ENCODE measurements at places on chromosomes 3 and 15. TPM values are rescaled to one million over a fixed set of nuclear protein-coding genes. Genes with fewer than 3 reads are reported as not detected.

The GPR87 gene
- total RNA-seq, result 0.17 TPM

The EPHB3 gene
- 3.9 TPM for total RNA-seq

The P2RY12 gene
- 1.8 TPM for total RNA-seq

The ACOX2 gene
- 20.5 TPM for total RNA-seq

The CIB2 gene
- total RNA-seq, result 3.1 TPM

The CADPS gene
- 33.1 TPM for total RNA-seq

The SPTBN5 gene
- 0.26 TPM for total RNA-seq

The SEMA3G gene
- total RNA-seq, result under 0.01 TPM

The TMC3 gene
- not detected for total RNA-seq

The RBP2 gene
- not detected for total RNA-seq

- peak; percentile 43 for DNase-seq
- H3K36me3 ChIP-seq, result no peaks in the 10 kb centered on the region
- peaks cover 10% of the 10 kb centered on the region for H3K27me3 ChIP-seq
Observed at GRCh38 chr15:70337277-70338186, 239.8 kb upstream of the TLE3 start.

DNA sequence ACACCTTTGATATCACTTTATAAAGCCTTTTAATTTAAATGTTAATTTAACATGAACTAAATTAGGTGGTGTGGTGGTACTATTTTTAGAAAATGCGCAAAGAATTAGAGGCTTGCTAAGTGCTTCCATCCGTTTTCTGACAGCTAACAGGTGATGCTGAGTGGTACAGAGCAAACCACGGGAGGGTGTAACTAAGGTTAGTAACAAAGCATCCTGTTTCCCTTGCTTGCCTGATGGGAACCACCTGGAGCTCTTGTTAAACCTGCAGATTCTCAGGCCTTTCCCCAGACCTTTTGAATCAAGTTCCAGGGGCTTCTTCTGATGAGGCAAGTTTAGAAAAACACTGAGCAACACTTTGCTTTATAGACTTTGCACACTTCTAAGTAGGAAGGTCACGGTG is 101.0 kb downstream of the ATG7 start:
- H3K36me3 ChIP-seq, result peaks cover 5% of the 10 kb centered on the region
- DNase-seq, result no peak
- no peak overlapping the region for H3K4me3 ChIP-seq
- no peak overlapping the region for H3K27ac ChIP-seq
- H3K4me1 ChIP-seq, result no peaks in the 10 kb centered on the region

- H3K27me3 ChIP-seq, result no peaks in the 10 kb centered on the region
- peak; percentile 35 for DNase-seq
- no peak overlapping the region for H3K27ac ChIP-seq
- no peak overlapping the region for H3K4me3 ChIP-seq
- no peaks in the 10 kb centered on the region for H3K36me3 ChIP-seq
Observed at GRCh38 chr3:130850044-130850797, 43.7 kb upstream of the ATP2C1 start.

DNA sequence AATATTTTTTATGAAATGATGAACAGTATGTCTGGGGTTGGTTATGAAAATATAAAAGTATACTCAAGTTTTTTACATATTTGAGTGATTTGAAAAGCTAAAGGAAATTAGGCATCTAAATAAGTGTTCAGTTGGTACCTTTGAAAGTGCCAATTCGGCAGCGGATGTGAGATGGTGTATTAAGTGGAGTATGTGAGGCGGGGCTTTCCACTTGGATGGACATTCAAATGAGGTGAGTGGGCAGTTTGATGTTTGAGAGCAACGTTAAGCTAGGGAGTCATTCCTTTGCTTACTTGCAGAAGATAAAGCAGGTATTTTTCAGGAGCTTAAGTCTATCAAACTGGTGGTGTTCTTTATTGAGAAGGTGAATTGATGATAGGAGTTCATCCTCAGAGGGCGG is 189.0 kb upstream of the GOLIM4 start:
- H3K36me3 ChIP-seq, result no peaks in the 10 kb centered on the region
- H3K27me3 ChIP-seq, result no peaks in the 10 kb centered on the region
- no peak for DNase-seq
- H3K4me3 ChIP-seq, result no peak overlapping the region
- H3K27ac ChIP-seq, result no peak overlapping the region
- H3K4me1 ChIP-seq, result no peaks in the 10 kb centered on the region

- no peaks in the 10 kb centered on the region for H3K27me3 ChIP-seq
- H3K4me3 ChIP-seq, result no peak overlapping the region
- H3K27ac ChIP-seq, result no peak overlapping the region
- DNase-seq, result peak; percentile 90
- peaks cover 30% of the 10 kb centered on the region for H3K4me1 ChIP-seq
Observed at GRCh38 chr3:14203521-14204079, 25.0 kb downstream of the LSM3 start.

- H3K4me1 ChIP-seq, result no peaks in the 10 kb centered on the region
- H3K27ac ChIP-seq, result no peak overlapping the region
- DNase-seq, result no peak
- no peak overlapping the region for H3K4me3 ChIP-seq
- no peaks in the 10 kb centered on the region for H3K36me3 ChIP-seq
Observed at GRCh38 chr3:173589116-173589515, 191.6 kb downstream of the NLGN1 start.

- H3K4me1 ChIP-seq, result no peaks in the 10 kb centered on the region
- no peaks in the 10 kb centered on the region for H3K27me3 ChIP-seq
- DNase-seq, result no peak
- no peak overlapping the region for H3K4me3 ChIP-seq
- no peak overlapping the region for H3K27ac ChIP-seq
- no peaks in the 10 kb centered on the region for H3K36me3 ChIP-seq
Observed at GRCh38 chr3:100963041-100963440, 30.2 kb downstream of the ABI3BP start.

GRCh38 chr3:10833855-10834414 is 17.9 kb downstream of the SLC6A11 start:
- H3K4me1 ChIP-seq, result no peaks in the 10 kb centered on the region
- no peaks in the 10 kb centered on the region for H3K27me3 ChIP-seq
- DNase-seq, result no peak
- H3K27ac ChIP-seq, result no peak overlapping the region
- no peaks in the 10 kb centered on the region for H3K36me3 ChIP-seq
- no peak overlapping the region for H3K4me3 ChIP-seq

DNA sequence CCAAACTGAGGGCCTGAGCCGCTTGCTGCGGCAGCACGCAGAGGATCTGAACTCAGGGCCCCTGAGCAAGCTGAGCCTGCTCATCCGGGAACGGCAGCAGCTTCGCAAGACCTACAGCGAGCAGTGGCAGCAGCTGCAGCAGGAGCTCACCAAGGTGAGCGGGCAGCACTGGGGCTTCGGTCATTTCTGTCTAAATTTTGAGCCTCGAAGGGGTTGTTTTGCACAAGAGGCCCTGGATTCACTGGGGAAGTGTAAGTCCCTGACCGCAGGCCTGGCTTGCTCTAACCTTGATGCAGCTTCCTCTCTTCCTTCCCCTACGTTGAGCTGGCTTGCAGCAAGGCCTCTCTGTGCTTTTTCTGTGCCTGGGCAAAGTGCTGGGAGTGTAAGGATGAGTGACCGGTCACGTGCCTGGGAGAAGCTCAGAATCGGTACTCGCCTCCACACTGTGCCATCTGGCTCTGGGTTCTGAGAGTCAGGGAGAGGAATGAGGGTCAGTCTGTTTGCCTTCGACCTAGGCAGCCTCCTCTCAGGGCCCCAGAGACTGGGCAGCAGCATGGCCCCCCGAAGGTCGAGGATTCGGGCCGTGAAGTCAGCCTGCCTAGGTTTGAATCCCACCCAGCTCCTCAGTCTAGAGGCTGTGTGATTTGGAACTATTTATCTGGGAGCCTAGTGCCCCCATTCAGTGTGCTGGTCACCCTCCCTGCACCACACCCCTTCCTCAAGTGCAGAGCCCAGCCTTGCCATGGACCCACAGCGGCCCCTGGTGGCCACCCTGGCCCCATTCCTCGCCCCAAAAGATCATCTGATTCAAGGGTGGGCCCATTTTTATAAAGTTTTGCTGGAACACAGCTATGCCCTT is 1.4 kb downstream of the FES start:
- peak overlapping the region; percentile 85 for H3K27ac ChIP-seq
- DNase-seq, result peak; percentile 42
- H3K4me3 ChIP-seq, result no peak overlapping the region
- peaks cover 17% of the 10 kb centered on the region for H3K4me1 ChIP-seq

DNA sequence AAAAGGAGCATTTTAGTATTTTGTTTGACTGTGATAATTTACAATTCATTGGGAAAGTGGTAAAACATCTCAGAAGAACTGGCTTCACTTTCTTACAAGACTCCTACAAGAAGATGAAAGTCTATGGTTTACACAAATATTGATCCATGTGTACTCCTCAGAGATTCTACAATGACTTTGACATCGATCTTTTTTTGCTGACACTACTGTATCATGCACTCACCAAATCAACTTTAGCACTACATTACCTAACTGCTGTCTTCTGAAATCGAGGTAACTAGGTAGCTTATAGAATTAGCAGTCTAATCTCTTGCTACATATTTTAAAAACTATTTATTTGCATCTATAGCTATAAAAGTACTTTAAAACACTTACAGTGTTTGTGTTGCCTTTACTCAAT is 757.6 kb downstream of the TBL1XR1 start:
- H3K27ac ChIP-seq, result no peak overlapping the region
- DNase-seq, result no peak
- H3K36me3 ChIP-seq, result no peaks in the 10 kb centered on the region
- H3K4me1 ChIP-seq, result no peaks in the 10 kb centered on the region

DNA sequence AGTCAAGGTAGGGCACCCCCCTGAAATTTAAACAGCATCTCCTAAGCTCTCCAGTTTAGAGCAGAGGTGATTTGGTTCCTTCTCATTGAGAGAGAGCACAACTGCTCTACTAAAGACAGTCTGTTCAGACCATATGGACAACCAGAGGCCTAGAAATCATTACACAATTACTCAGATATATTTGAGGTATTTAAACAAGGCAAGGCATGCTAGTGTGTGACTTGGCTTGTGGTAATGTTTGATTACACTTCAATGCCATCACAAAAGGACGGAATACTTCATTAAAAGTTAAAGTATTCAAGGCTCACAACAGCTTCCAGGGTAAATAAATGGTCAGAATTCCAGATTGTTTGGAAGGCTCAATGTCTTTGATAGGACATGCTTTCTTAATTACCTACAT is 110.2 kb downstream of the LRTM1 start:
- no peak overlapping the region for H3K4me3 ChIP-seq
- no peaks in the 10 kb centered on the region for H3K4me1 ChIP-seq
- peak; percentile 79 for DNase-seq
- no peak overlapping the region for H3K27ac ChIP-seq
- H3K36me3 ChIP-seq, result no peaks in the 10 kb centered on the region
- no peaks in the 10 kb centered on the region for H3K27me3 ChIP-seq

- no peak overlapping the region for H3K27ac ChIP-seq
- no peaks in the 10 kb centered on the region for H3K27me3 ChIP-seq
- no peaks in the 10 kb centered on the region for H3K36me3 ChIP-seq
- no peak for DNase-seq
- H3K4me3 ChIP-seq, result no peak overlapping the region
- no peaks in the 10 kb centered on the region for H3K4me1 ChIP-seq
Observed at GRCh38 chr15:31271711-31272557, 54.7 kb upstream of the KLF13 start.

DNA sequence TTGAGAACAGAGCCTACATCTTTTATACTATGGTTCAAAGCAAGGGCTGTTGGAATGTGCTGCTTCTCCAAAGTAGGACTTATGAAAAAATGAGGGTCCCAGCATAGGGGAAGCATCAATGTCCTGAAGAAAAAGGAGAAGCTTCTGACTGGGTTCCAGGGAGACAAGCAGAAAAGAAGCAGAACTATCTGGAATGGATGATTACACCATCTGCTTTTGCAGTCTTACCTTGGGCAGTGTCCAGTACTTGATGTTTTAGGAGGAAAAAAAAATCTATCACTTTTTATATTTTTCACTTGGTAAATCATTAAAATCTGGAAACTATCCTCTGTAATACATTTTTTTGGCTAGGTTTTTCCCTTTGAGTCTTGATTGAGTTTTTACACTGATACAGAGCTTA is 57.9 kb upstream of the DPH6 start:
- no peaks in the 10 kb centered on the region for H3K36me3 ChIP-seq
- H3K27ac ChIP-seq, result no peak overlapping the region
- DNase-seq, result no peak
- H3K4me3 ChIP-seq, result no peak overlapping the region
- no peaks in the 10 kb centered on the region for H3K27me3 ChIP-seq

DNA sequence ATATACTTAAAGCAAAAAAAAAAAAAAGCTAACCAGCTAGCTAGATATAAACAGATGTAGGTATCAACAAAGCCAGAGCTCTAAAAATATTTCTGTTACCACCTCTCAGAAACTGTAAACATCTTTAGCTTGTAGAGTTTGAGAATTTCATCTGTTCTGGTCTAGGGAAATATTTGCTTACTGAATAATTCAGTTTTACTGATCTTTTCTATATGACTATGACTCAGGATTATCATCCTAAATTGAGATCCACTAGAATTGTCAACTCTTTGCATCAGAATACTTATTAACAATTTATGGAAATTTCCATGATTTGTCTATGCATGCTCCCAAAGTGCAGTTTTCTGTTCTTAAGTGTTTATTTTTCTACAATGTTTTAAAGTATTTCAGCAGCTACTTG is 517.3 kb downstream of the DIPK2A start:
- H3K4me3 ChIP-seq, result no peak overlapping the region
- H3K36me3 ChIP-seq, result no peaks in the 10 kb centered on the region
- no peak for DNase-seq

- no peaks in the 10 kb centered on the region for H3K27me3 ChIP-seq
- H3K27ac ChIP-seq, result peak overlapping the region; percentile 76
- DNase-seq, result peak; percentile 77
- peaks cover 35% of the 10 kb centered on the region for H3K4me1 ChIP-seq
Observed at GRCh38 chr15:74422652-74423430, 10.9 kb downstream of the SEMA7A start.

GRCh38 chr3:111721747-111722146 is 126.6 kb upstream of the ZBED2 start:
- H3K27ac ChIP-seq, result no peak overlapping the region
- peaks cover 3% of the 10 kb centered on the region for H3K4me1 ChIP-seq

GRCh38 chr3:27632431-27633223 is 89.5 kb downstream of the EOMES start:
- peaks cover 3% of the 10 kb centered on the region for H3K4me1 ChIP-seq
- H3K27ac ChIP-seq, result peak overlapping the region; percentile 87
- peak overlapping the region; percentile 56 for H3K4me3 ChIP-seq
- H3K27me3 ChIP-seq, result no peaks in the 10 kb centered on the region
- no peaks in the 10 kb centered on the region for H3K36me3 ChIP-seq
- DNase-seq, result peak; percentile 69

DNA sequence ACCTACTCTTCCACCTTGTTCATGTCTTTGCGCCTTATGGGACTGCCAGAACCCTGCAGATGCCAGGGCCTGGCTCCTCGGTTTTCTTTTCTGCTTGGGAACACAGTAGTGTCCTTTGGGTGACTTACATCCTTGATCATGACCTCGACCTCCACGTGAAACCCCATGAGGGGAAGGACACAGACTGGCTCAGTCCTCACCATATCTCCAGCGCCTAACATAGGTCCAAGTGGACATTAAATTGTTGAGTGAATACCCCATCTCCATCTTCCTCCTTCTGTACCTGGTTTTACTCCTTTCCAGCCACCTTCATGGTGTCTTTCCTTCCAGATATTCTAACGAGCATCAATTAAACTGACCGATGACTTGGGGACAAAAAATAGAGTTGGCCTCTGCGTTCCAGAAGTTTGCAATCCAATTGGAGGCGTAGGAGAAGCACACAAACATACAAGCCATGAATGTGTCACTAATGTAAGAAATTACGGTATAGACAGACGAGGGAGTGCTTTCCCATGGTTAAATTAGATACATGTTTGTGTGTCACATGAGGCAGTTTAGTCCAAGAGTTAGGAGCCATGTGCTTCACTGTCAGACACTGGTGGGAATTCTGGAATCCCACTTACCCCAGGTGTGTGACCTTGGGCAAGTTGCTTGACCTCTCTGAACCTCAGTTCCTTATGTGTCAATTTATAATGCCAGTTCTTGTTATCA is 907 bp upstream of the HERC1 start:
- peak overlapping the region; percentile 84 for H3K4me3 ChIP-seq
- H3K27ac ChIP-seq, result peak overlapping the region; percentile 77
- no peak for DNase-seq
- no peaks in the 10 kb centered on the region for H3K36me3 ChIP-seq
- H3K4me1 ChIP-seq, result no peaks in the 10 kb centered on the region
